Psoas muscle (tissue), 8 donors: ENCODE measurements at places on chromosomes 3 and 15. TPM values are rescaled to one million over a fixed set of nuclear protein-coding genes. Genes with fewer than 3 reads are reported as not detected.

The HYAL1 gene
- total RNA-seq, result 16.7 TPM

The SERINC4 gene
- 0.23 TPM for total RNA-seq

The ZMYND10 gene
- 0.71 TPM for total RNA-seq

The LMLN gene
- 7.5 TPM for total RNA-seq

The MESP1 gene
- 11.7 TPM for total RNA-seq
